ENCODE measurements at places on chromosomes 2 and 18. TPM values are rescaled to one million over a fixed set of nuclear protein-coding genes. Genes with fewer than 3 reads are reported as not detected.

Gene LOXL3
- not detected for total RNA-seq

Gene VWC2L
- total RNA-seq, result not detected

GRCh38 chr2:145184741-145185651 lies 665.1 kb upstream of the ZEB2 start:
- no peak for DNase-seq

DNA sequence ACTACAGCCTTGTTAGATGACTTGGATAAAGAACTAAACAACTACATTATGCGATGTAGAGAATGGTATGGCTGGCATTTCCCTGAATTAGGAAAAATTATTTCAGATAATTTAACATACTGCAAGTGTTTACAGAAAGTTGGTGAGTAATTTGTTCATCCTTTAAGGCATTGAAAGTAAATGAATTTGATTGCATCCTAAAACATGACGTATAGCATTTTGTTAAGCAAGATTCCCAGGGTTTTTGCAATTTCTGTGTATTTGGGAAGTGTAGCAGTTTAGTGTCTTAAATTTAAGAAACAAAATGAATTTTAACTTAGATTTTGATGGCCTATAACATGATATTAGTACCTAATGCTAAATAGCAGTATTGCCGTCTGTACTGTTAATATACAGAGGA lies 24.8 kb downstream of the NOP58 start:
- DNase-seq, result no peak

DNA sequence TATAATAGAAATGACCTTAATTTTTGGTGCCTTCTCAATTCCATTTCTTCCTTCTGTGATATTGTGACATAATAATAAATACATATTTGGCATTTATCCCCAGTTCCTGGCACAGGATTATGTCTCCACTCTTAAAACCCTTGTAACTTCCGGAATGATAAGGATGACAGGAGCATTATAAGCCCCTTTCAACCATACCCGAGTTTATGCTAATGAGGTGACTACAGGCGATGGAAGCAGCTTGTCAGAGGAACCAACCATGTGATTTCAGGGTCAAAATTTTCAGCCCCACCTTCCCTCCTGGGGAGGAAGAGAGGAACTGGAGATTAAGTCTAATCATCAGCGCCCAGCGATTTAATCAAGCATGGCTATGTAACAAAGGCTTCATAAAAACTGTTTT lies 528.5 kb upstream of the CRIM1 start:
- no peak for DNase-seq

Data from CD8-positive, alpha-beta T cell (primary cell).